ENCODE measurements at places on chromosomes 13 and 19.

DNA sequence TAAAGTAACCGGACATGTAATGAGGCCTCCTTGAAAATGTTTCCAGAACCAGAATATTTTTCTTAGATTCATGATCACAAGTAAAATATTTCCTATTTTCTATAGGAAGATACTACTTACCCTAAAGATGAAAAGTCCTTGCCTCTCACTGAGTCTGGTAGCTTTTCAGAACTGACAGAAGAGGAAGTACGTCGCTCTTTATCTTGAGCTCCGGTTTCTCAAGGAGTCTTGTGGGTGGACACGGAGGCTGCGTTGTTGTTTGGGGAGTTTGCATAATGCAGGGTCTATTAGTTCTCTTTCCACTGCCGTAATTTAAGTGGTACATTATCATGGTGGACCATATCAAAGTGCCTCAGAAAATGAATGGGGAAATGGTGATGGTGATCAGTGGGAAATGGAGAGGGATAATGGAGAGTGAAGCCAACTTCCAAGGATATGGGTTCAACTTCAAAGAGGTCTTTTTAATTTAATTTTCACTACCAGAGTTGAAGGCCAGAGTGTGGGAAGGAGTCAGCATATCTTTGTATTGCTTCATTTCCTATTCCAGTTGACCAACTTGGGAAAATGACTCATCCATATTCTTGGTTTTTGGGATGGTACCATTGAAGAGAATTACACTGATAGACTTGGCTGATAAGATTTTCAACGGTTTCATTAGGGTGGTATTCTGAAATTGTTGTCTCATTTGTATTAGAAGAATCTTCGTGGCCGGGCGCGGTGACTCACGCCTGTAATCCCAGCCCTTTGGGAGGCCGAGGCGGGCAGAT is 23.4 kb downstream of the MBD3L2B start:
- no peak for DNase-seq

GRCh38 chr19:16874250-16874977 is 14.4 kb upstream of the F2RL3 start:
- no peak for DNase-seq

GRCh38 chr19:49324801-49325576 is at the start of gene SLC6A16:
Gene SLC6A16 (minus strand): TSS chr19:49325191. CDS start chr19:49311347, 13,844 bp downstream.
- DNase-seq, result no peak

DNA sequence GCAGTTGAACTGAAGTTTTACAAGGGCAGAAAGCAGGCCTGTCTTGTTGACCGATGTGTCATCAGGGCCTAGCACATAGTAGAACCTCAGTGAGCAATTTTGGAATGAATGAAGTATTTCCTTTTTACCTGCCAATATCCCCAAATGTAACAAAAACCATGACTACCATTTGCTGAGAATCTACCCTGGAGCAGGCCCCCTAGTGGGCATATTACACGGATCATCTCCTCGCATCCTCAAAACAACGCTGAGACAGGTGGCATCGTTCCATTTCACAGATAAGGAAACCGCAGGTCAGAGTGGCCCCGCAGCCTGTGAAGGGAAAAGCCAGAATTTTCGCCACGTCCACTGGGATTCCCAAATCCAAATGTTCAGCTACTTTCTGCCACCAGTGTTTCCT is 77.9 kb downstream of the CACNA1A start:
- DNase-seq, result no peak

- no peak for DNase-seq
Observed at GRCh38 chr19:1511318-1512317, 1.2 kb downstream of the ADAMTSL5 start.

DNA sequence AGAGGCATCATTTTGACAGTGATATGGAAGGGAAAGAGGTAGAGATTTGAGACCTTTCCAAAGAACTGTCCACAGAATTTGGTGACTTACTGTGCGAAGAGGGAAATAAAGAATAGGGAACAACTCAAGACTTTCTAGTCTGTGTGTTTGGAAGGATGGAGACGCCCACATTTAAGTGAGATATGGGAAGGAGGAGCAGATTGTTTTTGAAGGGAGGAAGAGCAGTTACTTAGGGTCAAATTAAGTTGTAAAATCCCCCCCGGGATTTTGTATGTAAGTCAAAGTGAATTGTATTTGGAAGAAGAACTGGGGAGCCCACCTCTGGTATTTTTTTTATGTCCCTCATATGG is 1.2 kb downstream of the USPL1 start:
- DNase-seq, result no peak

DNA sequence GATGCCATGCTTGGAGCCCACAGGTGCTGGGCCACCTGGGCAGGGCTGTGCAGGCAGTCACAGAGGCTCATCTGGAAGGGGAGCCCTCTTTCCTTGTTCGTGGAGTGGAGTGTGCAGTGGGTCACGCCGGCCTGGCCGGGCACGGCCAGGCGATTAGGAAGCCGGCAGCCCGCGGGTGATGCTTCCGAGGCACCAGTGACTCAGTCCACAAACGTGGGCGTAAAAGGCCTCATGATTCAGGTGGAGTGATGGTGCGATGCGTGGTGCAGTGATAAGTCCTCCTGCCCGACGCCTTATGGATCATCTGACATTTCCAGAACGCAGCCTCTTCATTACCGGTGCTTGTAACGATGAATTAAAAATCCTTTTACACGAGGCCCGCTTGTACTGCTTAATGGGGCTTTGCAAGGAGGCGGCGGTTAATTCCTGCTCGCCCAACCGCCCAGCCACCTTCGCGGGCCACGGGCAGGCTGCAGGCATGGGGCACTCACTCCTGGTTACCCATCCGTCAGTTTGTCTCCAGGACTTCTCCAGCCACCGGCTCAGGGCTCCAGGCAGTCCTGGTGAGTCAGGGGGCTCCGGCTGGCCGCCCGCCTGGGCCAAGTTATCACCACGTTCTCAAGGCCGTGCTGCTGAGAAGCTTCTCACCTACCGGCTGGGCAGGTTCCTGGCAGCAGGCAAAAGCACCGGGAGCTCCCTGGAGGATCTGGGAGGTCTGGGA is 172.4 kb downstream of the KDM4B start:
- no peak for DNase-seq

GRCh38 chr13:24308488-24309020 is 826 bp upstream of the C1QTNF9 start:
- no peak for DNase-seq

- no peak for DNase-seq
Observed at GRCh38 chr19:11446652-11447301, 11.3 kb downstream of the PRKCSH start.

- no peak for DNase-seq
Observed at GRCh38 chr13:109817591-109818535, 31.5 kb upstream of the IRS2 start.

DNA sequence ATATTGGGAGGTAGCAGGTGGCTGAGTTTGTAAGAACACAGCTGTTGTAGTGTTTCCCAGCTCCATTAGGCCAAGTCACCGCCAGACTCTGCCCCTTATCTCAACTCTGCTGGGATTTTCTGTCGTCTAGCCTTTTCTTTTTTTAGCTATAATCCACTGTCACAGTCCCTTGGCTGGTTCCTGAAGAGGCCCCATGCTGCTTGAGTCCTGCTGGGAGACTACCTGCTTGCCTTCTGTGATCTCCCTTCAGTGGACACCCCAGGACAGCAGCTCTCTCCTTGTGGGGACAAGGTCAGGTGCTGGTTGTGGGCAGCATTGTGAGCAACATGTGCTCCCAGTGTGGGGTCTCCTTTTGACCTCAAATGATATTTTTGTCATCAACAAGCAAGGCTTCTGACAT is 195.0 kb upstream of the ATXN8OS start:
- DNase-seq, result no peak

DNA sequence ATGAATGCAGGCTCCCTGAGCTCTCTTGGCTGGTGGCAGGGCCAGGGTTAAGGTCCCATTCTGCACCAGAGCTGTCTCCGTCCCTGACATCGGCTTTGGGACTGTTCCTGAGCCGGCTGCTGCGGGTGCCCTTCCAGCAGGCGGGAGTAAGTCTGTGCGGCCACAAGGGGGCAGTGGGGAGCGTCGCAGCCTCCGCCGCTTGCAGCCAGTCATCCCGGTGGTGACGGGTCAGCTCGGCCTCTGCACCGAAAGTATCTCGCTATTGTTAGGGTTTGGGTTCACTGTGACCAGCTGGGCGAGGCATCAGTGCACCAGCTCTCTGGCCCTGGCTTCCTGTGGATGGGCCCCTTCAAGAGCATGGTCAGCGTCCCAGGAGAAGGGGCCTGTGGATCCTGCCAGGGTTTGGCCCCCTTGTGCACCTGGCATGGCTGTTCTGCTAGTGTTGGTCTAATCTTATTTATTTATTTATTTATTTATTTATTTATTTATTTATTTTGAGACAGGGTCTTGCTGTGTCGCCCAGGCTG is 15.1 kb downstream of the NDUFB7 start:
- DNase-seq, result peak; percentile 86

DNA sequence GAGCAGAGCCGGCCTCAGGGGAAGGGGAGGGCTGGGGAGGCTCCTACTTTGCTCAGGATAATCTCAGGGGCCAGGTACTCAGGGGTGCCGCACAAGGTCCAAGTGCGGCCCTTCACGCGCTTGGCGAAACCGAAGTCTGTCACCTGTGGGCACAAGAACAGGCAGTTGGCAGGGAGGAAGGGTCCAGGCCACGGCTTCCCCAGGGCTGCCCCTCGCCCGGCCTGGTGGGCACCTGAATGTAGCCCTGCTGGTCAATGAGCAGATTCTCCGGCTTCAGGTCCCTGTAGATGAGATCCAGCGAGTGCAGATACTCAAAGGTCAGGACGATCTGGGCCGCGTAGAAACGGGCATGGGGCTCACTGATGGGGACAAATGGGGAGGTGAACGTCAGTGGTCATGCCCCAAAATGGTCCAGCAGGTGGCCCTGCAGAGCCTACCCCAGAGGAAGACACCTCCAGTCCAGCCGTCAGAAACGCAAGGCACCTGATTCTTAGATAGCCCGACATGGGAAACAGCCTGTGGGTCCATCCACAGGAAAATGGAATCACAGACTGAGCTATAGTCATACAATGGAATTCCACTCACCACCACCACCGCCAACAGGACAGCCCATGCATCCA is 7.1 kb upstream of the SAMD1 start:
- DNase-seq, result no peak

DNA sequence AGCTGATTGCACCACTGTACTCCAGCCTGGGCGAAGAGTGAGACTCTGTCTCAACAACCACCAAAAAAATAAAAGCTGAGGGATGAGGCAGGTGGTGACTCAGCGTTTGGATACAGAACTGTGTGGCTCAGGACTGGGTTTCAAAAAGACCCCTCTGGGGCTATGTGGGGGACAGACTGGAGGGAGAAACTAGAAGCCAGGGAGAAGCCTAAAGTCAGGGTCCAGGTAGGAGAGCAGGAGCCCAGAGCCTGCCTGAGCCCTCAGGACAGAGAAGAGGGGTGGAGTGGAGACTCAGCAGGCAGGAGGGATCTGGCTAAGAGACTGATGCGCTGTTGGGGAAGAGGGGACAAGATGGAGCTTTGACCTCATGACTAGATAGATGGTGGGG is 1.8 kb upstream of the CD37 start:
- DNase-seq, result no peak

DNA sequence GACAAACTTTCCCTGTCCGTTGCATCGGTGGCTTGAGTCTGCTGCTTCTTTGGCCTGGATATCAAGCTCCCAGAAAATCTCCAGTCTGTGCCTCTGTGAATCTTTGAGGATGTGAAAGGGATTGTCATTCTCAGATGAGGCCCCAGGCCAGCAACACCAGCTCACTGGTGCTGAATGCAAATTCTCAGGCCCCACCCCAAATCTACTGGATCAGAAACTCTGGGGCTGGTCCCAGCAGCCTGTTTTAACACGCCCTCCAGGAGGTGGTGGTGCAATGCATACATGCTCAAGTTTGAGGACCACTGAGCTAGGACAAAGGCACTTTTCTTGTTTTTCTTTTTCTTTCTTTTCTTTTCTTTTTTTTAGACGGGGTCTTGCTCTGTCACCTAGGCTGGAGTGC is 23.6 kb downstream of the TNFSF11 start:
- no peak for DNase-seq

DNA sequence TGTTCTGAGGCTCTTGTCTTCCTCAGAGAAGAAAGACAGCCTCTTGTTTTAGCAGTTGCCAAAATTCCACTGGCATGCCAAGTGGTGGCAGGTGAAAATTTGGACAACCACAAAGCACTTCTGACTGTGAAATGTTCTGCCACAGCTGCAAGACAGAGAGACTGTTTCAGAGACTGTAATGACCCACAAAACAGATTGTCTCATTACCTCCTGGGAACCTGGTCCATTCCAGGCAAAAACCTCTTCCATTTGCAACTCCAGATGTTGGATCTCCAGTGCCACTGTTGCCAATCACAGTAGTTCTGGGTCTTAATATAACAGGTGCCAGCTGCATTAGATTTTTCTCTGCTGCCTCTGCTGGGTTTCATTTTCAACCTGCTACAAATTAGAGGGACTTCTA is 911.5 kb downstream of the UQCRFS1 start:
- no peak for DNase-seq

- no peak for DNase-seq
Observed at GRCh38 chr19:738509-739128, 12.3 kb upstream of the MISP start.

DNA sequence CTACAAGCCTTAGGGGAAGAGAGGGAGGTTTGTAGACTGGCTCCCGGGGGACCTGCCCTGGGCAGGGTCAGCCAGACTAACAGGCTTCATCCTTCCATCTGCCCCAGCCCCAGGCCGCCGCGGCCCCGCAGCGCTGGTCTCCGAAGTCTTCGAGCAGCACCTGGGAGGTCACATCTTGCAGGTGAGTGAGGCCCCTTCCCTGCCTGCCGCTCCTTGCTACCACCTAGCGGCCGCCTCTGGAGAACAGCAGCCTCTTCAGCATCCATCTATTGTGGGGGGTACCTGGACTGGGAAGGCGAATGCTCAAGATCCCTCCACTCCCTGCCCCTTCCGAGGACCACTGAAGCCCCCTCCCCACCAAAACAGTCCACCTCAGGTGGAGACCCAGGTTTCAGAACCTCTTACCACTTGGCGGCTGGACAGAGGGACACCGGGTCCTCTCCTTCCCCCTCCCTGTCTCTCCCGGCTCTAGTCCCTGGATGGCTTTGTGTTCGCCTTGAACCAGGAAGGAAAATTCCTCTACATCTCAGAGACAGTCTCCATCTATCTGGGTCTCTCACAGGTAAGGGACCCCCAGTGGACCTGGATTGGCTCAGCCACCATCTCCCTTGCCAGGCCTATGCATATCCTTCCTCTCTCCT is 12.7 kb downstream of the NPAS1 start:
- no peak for DNase-seq
